ENCODE measurements at places on chromosomes 11 and 22.
A peak's percentile ranks its signal among the peaks of the same experiment; 100 is the strongest.

DNA sequence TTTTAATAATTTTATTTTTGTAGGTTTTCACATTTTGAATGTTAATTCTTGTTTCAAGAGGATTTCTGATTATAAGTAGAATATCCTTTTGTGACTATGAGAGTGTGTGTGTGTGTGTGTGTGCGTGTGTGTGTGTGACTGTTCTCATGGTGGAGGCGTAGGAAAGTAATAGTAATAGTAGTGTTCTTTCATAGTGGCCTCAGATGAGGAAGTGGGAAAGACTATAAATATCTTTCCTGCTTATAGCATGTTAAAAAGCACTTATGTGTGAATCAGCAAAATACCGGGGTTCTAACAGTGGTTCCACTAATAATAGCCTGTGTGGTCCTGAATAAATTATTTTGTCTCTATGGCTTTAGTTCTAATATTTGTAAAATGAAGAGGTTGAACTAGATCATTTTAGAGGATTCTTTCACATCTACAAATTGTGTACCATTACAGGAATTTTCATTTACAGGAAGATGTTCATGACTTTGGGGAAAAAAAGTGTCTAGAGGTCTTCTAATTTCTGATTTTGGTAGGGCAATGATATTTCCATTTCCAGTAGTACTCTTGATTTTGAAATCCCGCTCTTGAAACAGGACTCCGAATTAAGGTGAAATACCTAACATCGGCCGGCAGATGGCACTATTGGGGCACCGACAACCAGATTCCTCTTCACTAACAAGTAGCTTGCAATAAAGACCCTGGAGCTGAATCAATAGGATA is 29.9 kb upstream of the OR10G7 start:
- DNase-seq = peak; percentile 48

GRCh38 chr11:113715882-113716625 is 9.9 kb upstream of the TMPRSS5 start:
- no peak for DNase-seq

DNA sequence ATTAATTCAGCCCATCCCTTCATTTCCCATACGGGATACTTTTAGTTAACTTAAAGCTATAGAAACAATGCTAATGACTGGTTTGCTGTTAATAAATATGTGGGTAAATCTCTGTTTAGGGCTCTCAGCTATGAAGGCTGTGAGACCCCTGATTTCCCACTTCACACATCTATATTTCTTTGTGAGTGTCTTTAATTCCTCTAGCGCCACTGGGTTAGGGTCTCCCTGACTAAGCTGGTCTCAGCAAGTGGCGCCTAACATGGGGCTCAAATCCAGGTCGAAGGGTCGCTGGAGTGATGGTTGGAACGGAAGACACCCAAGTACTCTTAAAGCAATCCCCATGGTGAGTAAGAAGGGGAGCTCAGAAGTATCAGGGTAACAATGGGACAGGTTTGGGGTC is 14.4 kb upstream of the OOSP1 start:
- DNase-seq = no peak

DNA sequence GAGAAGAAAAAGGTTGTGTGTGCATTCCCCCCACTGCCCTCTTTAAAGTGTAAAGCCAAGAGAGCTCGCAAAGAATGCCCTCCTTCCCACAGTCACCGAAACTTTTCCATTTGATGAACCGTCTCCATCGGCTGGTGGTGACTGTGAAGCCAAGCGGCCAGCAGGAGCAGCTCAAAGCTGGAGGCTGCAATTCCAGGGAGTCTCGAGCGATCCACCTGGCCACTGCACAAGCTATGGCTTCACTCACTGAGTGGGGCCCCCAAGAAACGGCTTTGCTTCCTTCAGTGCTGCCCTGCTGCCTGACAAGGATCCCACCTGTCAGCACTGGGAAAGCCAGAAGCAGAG is 117.7 kb downstream of the ABTB2 start:
- no peak for DNase-seq

- no peak for DNase-seq
These were observed 474.8 kb downstream of the NTM start for GRCh38 chr11:131845255-131845654.

- DNase-seq = no peak
These were observed 308.3 kb downstream of the RAB38 start for GRCh38 chr11:87866951-87867350.

DNA sequence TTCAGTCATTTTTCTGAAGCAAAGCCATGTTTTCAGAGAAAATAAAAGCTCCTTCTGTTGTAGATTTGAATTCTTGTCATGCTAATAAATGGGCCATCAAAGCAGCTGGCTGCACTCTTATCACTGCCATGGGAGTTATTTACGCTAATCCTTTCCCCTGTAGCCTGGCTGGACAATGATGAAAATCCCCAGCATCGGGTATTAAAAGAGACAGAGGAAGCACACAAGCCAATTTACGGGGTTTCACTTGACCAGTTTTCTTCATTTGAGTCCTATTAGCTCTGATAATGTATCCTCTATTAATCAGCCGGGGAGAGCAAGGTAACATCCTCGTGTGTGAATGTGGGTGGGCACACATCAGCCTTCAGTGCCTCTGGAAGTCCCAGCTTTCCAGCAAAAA is 470.2 kb upstream of the API5 start:
- DNase-seq = no peak

GRCh38 chr11:26947904-26948639 is 45.8 kb upstream of the FIBIN start:
- no peak for DNase-seq

DNA sequence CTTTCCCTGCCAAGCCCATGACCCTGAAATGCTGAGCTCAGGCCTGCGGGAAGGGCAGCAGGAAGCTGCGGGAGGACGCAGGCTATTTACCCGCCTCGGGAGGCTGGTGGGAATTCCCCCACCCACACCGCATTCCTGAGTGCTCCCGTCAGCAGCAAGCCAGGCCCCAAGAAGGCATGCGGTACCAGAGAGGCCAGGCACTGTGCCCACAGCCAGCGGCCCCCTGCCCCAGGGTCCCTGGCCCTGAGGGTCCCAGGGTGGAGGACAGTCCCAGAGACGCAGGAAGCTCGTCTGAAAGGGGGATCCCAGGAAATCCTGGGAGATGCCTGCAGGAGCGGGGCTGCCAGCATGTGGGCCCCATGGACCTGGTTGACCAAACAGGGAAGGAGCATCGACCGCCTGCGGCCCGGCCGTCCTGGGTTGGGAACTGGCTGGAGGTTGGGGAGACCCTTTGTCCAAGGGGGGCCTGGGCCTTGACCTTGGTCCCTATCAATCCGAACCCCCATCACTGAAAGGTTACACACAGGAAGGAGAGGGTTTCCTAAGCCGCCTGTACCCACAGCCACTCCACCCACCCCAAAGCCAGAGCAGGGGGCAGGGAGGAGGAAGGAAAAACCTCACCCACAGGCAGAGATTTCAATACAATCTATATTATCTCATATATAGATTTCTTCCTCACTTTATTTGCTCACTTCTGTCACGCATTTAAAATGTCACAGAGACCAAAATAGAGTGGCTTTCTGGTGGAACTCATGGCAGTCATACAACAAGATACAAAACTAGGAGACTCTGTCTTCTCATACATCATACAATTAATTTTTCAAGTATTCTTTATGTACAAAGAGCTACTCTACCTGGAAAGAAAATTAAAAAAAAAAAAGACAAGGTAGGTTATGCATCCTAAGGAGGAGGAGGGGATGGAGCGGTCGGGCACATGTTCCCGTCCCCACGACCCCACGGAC is 17.1 kb downstream of the MAFF start:
- no peak for DNase-seq

DNA sequence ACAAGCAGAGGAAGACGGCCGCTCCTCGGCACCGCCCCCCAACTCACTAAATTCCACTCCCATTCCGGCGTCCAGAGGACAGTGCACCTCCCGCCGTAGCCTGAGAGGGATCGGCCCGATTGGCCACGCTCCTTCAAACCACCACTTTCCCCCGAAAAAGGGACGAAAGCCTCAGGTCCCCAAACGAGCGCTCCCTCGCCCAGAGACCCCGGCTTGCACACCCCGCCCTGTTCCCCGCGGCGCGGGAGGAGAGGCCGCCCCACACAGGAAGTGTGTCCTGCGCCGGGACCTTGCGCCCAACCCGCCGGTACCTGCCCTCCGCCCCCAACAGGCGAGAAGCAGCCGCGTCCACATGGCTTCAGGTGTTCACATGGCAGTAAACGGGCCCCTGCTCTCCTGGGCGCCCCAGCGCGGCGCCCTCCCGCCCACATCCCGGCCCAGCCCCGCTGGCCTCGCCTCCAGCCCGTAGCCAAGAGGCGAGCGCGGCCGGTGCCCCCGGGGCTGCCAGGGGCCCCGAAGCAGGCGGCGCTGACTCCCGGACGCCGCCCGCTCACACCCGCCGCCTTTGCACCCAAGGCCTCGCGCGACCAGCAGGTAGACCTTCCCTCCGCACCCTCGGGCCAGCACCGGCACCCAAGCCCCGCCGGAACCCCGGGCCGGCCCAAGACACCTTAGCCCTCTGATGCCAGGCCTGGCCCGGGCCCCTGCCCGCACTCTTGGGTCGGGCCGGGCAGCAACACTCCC is 849 bp downstream of the TCF20 start:
- peak; percentile 77 for DNase-seq

GRCh38 chr22:49237703-49238102 is 590.0 kb downstream of the BRD1 start:
- DNase-seq = no peak

- no peak for DNase-seq
These were observed 10.1 kb downstream of the OVOL1 start for GRCh38 chr11:65796726-65797601.

GRCh38 chr11:47391077-47391583 is 12.8 kb upstream of the SPI1 start:
- no peak for DNase-seq

GRCh38 chr22:36419177-36419911 is 31.6 kb upstream of the MYH9 start:
- DNase-seq = no peak

DNA sequence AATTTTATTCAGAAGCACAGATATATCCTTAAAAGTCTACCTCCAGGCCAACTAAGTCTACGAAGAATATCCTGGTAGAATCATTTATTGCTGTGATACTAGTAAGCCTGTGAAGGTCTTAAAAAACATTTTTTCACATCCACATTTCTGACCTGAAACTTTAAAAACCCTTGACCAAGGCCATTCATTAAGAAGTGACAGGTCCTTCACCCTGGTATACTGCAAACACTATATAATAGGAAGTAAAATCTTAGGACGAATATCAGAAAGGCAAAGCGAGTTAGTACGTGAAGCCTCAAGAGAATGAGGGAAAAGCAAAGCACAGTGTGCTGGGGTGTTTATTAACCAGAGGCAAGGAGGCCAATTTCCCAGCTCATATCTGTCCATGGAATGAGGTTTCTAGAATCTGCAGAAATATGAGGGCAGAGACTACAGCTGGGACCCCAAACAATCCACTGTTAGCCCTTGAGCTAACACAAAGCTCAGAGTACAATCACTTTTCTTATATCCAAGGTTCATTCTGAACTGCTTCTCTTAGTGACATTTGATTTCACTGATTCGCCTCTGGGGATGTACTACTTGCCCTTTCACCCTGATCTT is 71.0 kb downstream of the AMBRA1 start:
- no peak for DNase-seq

DNA sequence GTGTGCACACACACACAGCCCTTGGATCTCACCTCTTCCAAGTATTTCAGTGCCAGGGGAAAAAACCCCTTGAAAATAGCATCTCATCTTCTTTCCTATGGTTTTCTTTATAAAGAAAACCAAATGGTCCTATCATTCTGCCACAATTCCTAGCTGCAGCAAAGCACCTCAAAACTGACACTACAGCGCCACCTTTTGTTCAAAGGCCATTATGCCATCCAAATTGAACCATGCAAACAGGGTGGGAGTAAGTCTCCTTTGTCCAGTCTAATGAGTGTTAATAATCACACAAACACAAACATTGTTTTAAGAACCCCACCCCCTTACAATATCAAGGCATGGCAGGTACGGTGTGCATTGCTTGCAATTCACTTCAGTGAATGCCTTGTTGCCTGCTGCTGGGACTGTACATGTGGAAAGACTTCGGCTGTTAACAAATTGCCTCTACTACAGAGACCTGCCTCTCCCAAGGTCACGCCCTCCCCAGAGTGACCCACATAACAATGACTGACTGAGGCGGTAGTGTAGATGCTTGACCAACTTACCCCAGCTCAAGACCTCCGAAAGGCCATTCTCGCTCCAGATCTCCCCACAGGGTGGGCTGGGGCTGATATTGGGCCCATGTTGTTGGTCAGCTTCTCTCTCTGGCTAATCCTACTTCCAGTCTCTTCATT is 31.7 kb downstream of the FAM181B start:
- no peak for DNase-seq

- DNase-seq = no peak
These were observed 35.6 kb downstream of the MYH9 start for GRCh38 chr22:36351921-36352802.

DNA sequence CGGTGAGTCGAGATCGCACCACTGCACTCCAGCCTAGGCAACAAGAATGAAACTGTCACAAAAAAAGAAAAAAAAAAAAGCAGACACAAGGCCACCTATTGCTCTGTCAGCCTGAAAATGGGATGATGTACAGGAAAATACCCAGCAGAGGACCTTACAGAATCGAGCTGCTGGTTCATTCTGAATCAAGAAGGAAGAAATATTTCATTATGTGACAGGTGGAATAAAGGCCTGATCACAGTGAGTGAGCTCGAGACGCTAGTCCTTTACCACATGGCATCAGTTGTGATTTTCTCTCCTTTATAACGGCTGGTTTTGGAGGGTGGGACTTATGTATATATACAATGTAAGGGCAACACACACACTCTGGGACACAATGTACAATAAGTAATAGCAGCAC is 340.0 kb downstream of the LARGE1 start:
- no peak for DNase-seq

GRCh38 chr11:97223647-97224046 is 833.8 kb downstream of the JRKL start:
- DNase-seq = no peak

DNA sequence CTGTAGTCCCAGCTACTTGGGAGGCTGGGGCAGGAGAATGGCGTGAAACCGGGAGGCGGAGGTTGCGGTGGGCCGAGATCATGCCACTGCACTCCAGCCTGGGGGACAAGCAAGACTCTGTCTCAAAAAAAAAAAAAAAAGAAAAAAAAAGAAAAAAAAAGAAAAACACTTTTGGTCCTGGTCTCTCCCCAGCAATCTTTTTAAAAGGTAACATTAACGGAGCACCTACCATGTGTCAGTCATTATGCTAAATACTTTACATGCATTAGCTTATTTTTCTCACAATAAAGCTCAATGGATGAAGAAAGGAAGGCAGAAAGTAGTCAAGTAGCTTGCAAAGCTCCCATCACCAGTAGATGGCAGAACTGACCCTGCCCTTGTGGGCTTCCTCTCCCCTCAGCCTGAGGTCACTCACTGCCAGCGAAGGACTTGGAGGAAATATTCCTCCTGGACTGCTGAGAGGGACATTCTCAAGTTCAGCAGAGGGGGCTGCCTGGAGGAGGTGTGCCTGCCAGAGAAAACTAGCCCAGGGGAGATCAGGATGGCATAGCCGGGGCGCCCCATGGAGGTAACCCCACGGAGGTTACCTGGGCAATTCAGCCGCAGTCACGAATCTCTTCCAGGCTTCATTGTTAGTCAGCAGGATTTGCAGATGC is 15.5 kb downstream of the APOL3 start:
- DNase-seq = peak; percentile 7

DNA sequence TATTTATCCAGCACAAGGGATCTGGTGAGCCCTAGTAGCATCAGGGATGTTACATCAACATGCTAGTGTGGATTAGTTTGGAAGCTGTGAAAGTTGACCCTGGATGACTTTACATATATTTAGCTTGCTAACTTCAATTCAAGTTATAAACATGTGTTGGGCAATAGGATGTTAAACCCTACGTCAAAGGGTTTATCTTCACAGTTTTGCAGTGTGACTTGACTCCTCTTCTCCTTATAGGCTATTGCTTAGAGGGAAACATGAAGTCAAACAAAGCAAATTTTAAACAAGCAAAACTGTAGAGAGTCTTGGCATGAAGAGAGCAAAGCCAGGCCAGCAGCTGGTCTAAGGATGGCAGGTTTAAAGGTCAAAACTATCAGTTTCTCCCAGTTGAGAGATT is 11.3 kb upstream of the CTSC start:
- no peak for DNase-seq
